Liver (tissue), 10 donors: ENCODE measurements at places on chromosomes 13 and 19. TPM values are rescaled to one million over a fixed set of nuclear protein-coding genes. Genes with fewer than 3 reads are reported as not detected.

Gene FUT2
- 0.05 TPM for total RNA-seq

Gene PRX
- total RNA-seq: 1.0 TPM

Gene ZNF844
- total RNA-seq: 5.6 TPM

Gene TTC9B
- not detected for total RNA-seq

Gene SGCG
- not detected for total RNA-seq

Gene SLC17A7
- total RNA-seq: not detected

Gene COL4A2
- 40.0 TPM for total RNA-seq

- DNase-seq: no peak
Observed at GRCh38 chr19:40774916-40775631, at the start of gene MIA. MIA (plus strand) TSS chr19:40775521; CDS start chr19:40775543, 22 bp downstream.

GRCh38 chr13:73683746-73684145 is 450.5 kb downstream of the KLF12 start:
- DNase-seq: no peak

DNA sequence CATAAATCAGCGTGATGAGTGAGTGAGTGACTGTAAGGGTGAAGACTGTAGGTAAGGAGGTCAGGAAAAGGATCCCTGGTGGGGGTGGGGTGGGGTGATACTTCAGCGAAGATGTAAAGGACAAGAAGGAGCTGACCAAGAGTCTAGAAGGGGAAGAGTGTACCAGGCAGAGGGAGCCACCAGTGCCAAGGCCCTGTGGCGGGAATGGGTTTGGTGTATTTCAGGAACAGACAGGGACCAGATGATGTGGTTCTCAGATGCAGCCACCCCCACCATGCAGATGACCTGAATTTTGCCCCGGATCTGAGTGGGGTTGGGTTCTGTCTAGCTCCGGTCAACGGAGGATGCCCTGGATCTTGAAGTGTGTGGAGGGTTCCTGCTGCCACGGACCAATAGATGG is 30.1 kb upstream of the SLC7A10 start:
- no peak for DNase-seq

GRCh38 chr13:90995614-90996013 is 351.9 kb upstream of the MIR17HG start:
- no peak for DNase-seq

- DNase-seq: no peak
Observed at GRCh38 chr13:51811920-51812451, 8.0 kb upstream of the DHRS12 start.

GRCh38 chr13:37168926-37169325 is 63.5 kb upstream of the CSNK1A1L start:
- DNase-seq: no peak

GRCh38 chr19:4454747-4455718 is 2.6 kb downstream of the UBXN6 start:
- DNase-seq: peak; percentile 75

- no peak for DNase-seq
Observed at GRCh38 chr13:89746554-89746953, 1600.9 kb upstream of the MIR17HG start.

GRCh38 chr19:5330307-5330720 is 10.3 kb downstream of the PTPRS start:
- no peak for DNase-seq

- no peak for DNase-seq
Observed at GRCh38 chr13:30045916-30046704, 195.7 kb upstream of the UBL3 start.

DNA sequence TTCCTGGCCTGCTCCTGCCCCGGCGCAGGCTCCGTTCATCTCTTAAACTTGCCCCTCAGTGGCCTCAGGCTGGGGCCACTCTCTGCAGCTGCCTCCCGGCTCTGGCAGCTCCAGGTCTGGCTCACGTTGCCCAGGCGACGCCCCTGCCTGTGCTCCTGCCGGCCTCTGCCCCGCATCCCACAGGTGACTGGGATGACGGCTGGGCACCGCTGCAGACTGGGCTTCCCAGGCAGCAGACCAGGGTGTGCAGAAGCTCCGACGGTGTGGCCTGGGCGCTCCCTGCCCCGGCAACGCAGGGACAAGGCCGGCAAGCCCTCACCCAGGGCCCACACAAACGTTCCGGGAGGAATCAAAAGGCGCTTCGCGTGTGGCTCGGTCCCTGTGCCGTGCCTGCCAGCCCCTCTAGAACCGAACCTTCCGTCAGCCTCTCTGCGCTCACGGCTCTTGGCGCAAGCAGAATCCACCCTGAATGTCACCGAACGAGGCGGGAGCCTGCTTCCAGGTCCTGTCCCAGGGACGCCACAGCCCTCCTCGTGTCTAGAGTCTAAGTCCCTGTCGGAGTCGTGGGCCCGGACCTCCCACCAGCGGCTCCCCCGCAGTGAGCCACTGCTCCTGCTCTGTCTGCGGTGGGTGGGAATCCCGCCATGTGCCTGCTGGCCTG is 64.8 kb downstream of the MLLT1 start:
- DNase-seq: no peak

DNA sequence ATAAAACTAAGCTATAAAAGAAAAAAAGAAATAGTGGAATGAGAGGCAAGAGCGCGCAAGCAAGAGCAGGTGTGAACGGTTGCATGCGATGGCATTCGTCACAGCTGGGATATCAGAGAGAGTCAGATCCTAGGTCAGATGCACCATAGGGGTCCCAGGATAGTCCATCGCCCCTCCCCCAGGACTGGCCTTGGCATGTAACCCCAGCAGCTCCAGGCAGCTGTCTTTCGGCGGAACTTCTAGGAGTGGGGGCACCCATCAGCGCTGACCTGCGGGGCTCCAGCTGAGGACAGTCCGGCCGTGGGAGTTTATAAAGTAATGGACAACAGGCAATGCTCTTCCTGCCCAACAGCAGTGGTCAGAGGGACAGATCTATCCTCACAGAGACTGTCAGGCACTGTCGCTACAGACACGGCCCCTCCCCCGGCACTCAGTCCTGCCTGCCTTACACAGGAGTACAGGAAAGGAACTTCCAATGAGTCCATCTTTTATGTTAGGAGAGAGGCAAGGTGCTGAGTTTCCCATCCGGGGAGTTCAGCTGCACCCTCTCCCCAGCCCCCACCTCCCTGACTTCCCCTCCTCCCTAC is 1.4 kb downstream of the SIAH3 start:
- DNase-seq: no peak

DNA sequence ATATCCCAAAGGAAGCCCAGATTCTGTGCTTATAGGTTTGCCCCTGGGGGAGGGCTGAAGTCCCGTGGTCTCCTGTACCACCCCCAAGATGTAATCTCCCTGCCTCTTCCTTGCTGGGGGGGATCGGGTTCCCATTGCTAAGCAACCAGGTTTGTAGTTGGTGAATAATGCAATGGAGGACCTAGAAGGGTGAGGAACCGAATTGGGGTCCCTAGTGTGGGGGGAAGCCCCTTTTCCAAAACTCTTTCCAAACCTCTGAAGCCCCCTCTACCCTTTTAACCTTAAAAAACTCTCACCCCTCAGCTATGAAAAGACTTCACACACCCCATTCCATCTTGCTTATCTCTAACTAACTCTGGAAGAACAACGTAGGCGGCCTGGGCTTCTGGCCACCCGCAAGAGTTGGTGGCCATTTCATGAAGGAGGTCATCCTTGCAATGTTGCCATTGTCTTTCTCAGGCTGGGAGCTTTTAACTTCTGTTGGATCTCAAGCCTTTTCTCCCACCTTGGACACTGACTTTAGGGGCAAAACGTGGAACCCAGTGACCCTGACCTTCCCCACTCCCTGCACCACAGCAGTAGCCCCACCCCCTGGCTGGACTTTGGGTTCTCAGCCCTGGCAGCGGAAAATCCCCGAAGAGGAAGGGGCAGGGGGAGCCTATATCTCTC is 661 bp downstream of the PALM3 start:
- no peak for DNase-seq

GRCh38 chr19:49387936-49388372 is at the start of gene KASH5:
KASH5 (plus strand) TSS chr19:49388249; CDS start chr19:49390884, 2,635 bp downstream.
- peak; percentile 67 for DNase-seq

- no peak for DNase-seq
Observed at GRCh38 chr19:50030225-50030624, 4.4 kb downstream of the ZNF473 start.

- DNase-seq: no peak
Observed at GRCh38 chr19:29531458-29532025, 5.7 kb downstream of the VSTM2B start.

- no peak for DNase-seq
Observed at GRCh38 chr19:13507053-13507611, 853 bp upstream of the CACNA1A start.

DNA sequence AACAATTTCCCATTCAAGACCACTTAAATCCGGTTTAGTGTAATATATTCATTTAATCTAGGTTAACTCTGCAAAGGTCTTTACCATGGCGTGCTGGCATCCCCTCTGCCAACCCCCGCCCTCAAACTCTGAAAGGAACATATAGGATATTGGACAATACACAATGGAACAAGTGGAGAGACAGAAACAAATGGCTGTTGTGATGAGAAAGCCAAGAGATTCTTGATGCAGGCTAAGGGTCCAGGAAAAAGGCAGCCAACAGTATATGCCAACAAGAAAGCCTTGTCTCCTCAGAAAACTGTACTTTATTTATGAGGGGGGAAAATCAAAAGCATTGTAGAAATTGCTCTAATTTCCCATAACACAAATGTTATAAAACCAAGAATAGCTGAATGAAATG is 407.3 kb upstream of the SGCG start:
- no peak for DNase-seq

- peak; percentile 48 for DNase-seq
Observed at GRCh38 chr19:18208098-18208951, 4.5 kb upstream of the RAB3A start.

DNA sequence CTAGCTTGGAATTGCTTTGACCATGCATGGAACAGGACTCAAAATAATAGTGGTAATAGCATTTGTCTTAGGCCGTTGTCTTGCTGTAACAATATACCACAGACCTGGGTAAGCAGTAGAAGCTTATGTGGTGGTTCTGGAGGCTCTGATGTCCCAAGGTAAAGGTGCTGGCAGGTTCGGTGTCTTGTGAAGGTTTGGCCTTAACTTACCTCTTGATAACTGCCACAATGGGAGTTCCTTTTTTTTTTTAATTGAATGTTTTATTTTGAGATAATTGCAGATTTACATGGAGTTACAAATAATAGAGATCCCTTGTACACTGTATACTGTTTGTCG is 5.8 kb downstream of the RPL21 start:
- DNase-seq: no peak

DNA sequence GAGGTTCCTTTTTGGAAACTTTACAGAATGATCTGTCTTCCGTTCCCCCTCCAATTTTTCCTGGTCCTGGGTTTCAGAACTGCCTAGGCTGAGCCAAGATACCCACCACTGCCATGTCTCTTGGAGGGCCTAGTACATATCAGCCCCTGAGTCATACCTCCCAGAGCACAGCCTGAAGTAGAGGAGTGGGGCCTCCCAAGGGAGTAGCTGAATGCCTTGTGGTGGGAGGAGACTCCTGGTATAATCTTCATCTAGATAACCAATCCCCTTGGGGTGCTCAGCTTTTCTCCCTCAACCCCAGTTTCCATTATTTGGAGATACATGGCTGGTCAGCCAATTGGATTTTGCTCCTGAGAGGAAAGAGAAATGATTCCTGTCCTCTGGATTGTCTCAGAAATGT is 30.3 kb downstream of the ZNF763 start:
- no peak for DNase-seq

GRCh38 chr13:65943708-65944107 is 1286.4 kb downstream of the PCDH9 start:
- no peak for DNase-seq

GRCh38 chr19:3343619-3344502 is 22.5 kb upstream of the NFIC start:
- no peak for DNase-seq

GRCh38 chr13:30861836-30862467 is 44.1 kb upstream of the MEDAG start:
- DNase-seq: no peak

GRCh38 chr19:5987077-5987818 is 9.3 kb upstream of the RANBP3 start:
- peak; percentile 85 for DNase-seq

DNA sequence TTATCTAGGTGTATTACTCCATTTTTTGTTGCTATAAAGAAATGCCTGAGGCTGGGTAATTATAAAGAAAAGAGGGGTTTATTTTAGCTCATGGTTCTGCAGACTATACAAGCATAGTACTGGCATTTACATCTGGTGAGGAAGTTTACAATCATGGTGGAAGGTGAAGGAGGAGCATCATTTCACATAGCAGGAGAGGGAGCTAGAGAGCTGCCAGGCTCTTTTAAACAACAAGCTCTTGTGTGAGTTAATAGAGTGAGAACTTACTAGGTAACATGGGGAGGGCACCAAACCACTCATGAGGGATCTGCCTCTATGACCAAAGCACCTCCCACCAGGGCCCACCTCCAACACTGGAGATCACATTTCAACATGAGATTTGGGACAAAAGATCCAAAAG is 221.7 kb upstream of the GPC6 start:
- DNase-seq: no peak
